ENCODE measurements at places on chromosomes 5 and 9.

- no peak for DNase-seq
Observed at GRCh38 chr5:43338862-43339261, 25.6 kb upstream of the HMGCS1 start.

- no peak for DNase-seq
Observed at GRCh38 chr5:138092301-138092700, 8.5 kb downstream of the WNT8A start.

GRCh38 chr5:163658702-163659567, 153.5 kb downstream of the MAT2B start:
- DNase-seq, result peak; percentile 93

- DNase-seq, result no peak
Observed at GRCh38 chr5:55538661-55539060, 3.9 kb upstream of the PLPP1 start.

- DNase-seq, result no peak
Observed at GRCh38 chr5:106392766-106393165, 1278.0 kb downstream of the EFNA5 start.

DNA sequence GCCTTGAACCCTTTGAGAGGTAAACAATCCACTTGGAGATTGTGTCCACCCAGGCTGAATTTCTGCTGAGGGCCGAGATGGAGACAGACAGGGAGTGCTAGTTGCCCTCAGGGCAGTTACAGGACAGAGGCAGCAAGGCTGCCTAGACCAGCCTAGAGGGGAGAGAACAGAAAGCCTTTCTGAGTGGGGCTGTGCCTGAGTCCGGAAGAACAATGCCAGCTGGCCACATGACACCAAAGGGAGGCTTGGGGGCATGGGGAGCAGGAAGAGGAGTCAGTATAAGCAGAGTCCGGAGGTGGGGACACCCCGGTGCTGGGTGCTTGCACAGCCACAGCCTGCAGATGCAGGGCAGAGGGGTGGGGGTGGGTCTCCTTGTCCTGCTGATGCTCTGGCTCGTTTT, 145.7 kb downstream of the CFAP90 start:
- no peak for DNase-seq

GRCh38 chr9:129328355-129329042, 150.4 kb upstream of the IER5L start:
- DNase-seq, result no peak

- DNase-seq, result no peak
Observed at GRCh38 chr9:78871086-78871451, 574.1 kb downstream of the PSAT1 start.

DNA sequence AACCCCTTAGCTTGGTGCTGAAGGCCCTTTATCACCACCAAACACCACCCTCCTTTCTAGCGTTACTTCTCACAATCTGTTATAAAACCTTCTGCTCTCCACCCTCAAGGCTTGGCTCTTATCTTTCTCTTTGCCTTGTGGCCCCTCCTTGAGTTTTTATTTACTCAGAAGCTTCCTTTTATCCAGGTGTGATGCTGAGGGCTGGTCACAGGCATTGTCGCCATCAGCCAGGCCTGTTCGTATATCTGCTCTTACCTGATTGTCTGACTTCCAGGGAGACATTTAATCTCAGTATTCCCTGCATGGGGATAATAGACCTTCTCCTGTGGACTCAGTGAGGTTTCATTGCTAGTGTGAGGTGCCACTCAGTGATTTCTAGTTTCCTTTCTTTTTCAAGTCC, 34.2 kb downstream of the MEGF10 start:
- no peak for DNase-seq

DNA sequence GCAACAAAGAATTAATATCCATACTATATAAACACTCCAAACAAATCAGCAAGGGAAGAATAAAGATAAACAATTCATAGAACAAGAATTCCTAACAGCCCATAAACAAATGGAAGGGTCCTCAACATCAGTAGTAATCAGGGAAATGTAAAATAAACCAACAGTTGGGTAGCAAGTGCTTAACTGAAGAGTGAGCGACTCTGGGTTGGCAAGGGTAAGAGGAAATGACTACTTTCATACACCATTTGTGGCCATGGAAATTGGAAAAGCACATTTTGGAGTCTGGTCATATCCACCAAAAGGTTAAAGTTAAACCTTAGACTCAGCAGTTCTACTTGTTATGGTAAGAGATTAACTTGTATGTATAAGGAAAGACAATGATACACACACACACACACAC, 17.4 kb upstream of the RORB start:
- no peak for DNase-seq

GRCh38 chr5:103232393-103232999, 26.1 kb upstream of the MACIR start:
- no peak for DNase-seq
